ENCODE measurements at places on chromosomes 1 and 21. TPM values are rescaled to one million over a fixed set of nuclear protein-coding genes. Genes with fewer than 3 reads are reported as not detected.

- DNase-seq: no peak
Observed at GRCh38 chr1:2509589-2509988, 16.8 kb downstream of the PANK4 start.

GRCh38 chr21:25857308-25858074 is 122.7 kb downstream of the GABPA start:
- DNase-seq: no peak

Gene KIF17
- 1.2 TPM for total RNA-seq

GRCh38 chr1:9764550-9764949 is 59.2 kb downstream of the CLSTN1 start:
- no peak for DNase-seq

Gene CFHR3
- 0.28 TPM for total RNA-seq

DNA sequence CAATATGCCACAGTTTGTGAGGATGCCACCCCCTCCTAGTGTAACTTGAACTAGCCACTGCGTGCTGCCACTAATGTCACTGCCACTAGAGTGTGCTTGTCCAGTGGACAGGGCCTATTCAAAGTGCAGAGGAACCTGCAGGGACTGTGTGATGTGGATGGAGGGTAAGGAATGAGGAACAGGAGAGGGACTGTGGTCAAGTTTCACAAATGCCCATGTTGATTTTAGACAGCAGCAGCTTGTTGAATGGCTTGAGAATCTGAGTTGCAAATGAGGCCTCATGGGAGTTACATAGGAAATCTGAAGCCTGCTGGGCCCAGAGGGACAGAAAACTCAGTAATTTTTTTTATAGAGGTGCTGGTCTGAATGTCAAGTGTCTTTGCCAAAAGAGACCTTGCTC is 112.3 kb downstream of the HHAT start:
- DNase-seq: no peak

- no peak for DNase-seq
Observed at GRCh38 chr1:114750780-114751179, 7.0 kb downstream of the CSDE1 start.

Gene PROK1
- not detected for total RNA-seq

GRCh38 chr1:245822996-245823395 is 668.2 kb downstream of the KIF26B start:
- peak; percentile 76 for DNase-seq

GRCh38 chr21:45972716-45973474 is 8.7 kb upstream of the COL6A1 start:
- DNase-seq: no peak

DNA sequence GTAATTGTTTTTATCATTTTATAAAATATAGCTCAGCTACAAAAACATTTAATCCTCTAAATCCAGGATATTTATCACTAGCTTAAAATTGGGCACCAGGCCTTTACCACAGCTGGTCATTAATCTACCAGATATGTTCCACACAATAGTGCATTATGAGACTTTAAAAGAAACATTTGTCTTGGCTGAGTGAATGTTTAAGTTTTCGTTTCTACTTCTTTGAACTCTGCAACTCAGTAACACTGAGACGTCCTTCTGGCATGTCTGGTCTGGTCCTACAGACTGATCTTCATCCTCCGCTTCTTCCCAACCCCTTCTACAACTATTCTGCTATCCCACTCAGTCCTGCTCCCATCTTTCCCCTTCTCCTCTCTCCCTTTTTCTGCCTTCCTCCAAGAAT is 296.2 kb downstream of the NEGR1 start:
- DNase-seq: no peak

GRCh38 chr1:203227371-203228083 is 1.9 kb downstream of the CHIT1 start:
- no peak for DNase-seq

- no peak for DNase-seq
Observed at GRCh38 chr1:87528754-87529517, 200.3 kb downstream of the LMO4 start.

DNA sequence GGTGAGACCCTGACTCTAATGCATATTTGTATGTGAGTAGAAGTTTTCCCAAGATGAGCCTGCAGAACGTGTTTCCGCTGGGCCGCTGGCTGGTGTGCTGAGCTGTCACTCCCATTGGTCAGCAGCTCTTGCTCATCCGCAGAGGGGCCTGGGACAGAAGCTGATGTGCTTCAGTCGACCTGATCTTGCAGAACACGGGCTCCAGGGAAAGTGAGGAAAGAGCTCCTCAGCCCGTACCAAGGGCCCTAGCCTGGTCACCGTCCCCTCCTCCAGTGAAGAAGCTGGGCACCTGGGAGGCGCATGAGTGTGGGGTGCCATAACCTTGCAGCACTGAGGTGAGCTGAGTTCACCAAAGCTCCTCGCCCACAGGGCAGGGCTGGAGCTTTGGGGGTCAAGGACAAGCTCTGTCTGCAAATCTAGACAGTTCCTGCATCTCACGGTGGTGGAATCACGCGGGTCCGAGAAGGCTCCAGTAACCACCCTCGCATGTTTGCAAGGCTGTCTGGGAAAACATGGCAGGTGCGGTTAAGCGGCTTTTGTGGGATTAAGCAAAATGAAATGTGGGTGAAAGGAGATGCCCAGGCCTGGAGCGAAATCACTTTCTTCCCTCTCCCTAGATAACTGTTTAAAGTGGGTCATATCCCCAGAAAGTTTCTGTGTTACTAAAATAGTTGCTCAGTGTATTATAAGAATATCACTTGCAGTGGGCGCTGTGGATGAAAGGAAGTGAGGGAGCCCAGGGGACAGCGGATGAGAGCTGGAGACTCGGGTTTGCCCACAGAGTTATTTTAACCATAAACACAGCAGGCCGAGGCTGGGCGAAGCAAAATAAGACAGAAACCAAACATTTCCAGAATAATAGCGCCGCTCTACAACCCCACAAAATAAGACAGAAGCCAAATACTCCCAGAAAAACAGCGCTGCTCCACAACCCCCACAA is 33.1 kb upstream of the LRRC3 start:
- no peak for DNase-seq

GRCh38 chr1:164781972-164782371 is 223.0 kb downstream of the PBX1 start:
- DNase-seq: no peak

Gene CRP
- total RNA-seq: not detected

Gene ZYG11A
- 9.7 TPM for total RNA-seq

DNA sequence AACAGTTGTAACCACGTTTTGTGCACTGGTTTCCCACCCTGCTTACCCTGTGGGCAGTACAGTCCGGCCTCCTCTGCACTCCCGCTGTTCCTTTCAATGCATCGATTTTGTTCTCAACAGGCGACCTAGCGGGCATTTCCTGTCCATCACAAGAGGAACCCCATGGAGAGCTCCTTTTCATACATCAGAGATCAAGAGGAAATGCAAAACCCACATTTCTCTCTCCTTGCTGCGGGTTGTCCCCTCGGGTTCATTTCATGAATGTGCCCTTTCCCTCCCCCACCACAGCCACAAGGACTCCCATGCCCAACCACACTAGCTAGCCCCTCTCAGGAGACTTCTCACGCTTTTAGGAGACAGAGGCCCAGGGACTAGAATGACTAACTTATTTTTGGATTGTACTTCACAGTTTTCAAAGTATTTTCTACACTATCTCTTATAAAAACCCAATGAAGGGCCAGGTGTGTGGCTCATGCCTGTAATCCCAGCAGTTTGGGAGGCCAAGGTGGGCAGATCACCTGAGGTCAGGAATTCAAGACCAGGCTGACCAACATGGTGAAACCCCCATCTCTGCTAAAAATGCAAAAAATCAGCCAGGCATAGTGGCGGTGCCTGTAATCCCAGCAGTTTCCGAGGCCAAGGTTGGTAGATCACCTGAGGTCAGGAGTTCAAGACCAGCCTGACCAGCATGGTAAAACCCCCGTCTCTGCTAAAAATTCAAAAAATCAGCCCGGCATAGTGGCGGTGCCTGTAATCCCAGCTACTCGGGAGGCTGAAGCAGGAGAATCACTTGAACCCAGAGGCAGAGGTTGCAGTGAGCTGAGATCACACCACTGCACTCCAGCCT is 18.4 kb downstream of the ATP1A4 start:
- no peak for DNase-seq

Gene GREM2
- not detected for total RNA-seq

- DNase-seq: no peak
Observed at GRCh38 chr21:34129039-34129891, 55.9 kb downstream of the MRPS6 start.

GRCh38 chr1:178324003-178324402 is 172.8 kb downstream of the CLEC20A start:
- no peak for DNase-seq

DNA sequence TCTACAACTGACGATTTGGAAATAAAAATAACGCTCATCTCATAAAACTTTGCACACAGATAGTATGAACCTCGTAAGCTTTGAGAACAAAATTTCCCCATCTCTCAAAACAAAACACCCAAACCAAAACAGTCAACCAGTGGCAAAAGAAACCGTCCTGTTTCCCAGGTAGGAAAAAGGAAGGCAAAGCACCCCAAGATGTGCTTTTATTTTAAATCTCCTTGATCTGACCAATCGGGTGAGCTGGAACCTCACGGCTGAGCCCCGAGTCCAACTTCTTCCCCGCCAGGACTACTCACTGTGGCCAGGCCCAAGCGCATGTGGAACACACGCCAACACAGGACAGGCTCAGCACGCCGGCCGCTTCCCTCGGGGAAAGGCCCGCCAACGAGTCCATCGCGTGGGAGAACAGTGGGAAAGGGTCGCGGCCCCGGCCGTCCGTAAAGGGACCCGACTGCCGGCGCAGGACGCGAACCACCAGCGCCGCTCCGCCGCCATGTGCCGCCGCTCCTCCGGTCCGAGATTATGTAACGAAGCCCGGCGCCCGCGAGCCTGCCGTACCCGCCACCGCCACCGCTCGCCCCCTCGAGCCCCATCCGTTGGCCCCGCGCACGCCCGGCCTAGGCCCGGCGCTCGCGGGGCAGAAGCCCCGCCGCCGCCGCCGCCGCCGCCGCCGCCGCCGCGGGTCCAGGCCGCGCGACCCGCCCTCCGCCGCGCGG is 759 bp downstream of the AHCTF1 start:
- DNase-seq: no peak

GRCh38 chr1:11341901-11342552 is 69.0 kb downstream of the UBIAD1 start:
- DNase-seq: no peak

GRCh38 chr1:62691062-62691844 is 3.1 kb upstream of the DOCK7 start:
- DNase-seq: no peak

DNA sequence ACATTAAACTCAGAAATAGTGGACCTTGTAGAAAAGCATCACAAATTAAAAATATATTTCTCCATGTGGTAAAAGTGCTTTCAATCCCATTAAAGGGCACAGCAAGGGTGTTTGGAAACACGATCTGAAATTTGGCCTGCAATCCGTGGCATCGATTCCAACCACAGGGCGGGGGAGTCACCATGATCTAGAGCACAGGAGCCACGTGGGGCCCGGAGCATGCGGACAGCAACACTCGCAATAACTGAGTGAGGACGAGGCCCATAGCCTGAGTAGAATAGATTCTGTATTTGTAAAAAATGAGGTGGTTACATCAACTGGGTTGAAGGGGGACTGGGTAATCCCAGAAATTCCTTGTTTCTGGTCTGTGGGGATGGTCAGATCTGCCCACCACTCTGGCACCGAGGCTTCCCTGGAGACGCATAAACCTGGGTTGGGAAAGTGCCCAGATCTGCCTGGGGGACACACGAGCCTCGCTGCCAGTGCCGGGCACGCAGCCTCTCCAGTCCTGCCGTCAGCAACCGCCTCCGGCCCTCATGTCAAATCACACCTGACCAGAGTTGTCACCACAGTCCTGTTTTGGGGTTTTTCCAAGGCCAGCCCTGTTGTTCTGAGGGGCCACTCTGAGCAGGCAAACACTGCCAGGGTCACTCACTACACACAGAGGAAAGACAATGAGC is 104.3 kb downstream of the PGBD5 start:
- DNase-seq: no peak

Gene KCNC4
- 8.6 TPM for total RNA-seq

Gene LIPI
- not detected for total RNA-seq

DNA sequence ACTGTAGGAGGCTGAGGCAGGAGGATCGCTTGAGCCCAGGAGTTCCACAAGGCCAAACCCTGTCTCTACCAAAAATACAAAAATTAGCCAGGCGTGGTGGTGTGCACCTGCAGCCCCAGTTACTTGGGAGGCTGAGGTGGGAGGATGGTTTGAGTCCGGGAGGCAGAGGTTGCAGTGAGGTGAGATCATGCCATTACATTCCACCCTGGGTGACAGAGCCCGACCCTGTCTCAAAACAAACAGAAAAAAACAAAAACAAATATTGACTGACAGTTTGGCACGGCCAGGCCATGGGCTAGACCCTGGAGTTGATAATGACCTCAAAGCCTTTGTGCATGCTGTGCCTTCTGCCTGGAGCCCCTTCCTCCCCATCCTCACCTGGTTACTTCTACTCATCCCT is 19.2 kb upstream of the RSPO1 start:
- DNase-seq: no peak

- no peak for DNase-seq
Observed at GRCh38 chr1:66775646-66776045, 23.4 kb downstream of the DYNLT5 start.

DNA sequence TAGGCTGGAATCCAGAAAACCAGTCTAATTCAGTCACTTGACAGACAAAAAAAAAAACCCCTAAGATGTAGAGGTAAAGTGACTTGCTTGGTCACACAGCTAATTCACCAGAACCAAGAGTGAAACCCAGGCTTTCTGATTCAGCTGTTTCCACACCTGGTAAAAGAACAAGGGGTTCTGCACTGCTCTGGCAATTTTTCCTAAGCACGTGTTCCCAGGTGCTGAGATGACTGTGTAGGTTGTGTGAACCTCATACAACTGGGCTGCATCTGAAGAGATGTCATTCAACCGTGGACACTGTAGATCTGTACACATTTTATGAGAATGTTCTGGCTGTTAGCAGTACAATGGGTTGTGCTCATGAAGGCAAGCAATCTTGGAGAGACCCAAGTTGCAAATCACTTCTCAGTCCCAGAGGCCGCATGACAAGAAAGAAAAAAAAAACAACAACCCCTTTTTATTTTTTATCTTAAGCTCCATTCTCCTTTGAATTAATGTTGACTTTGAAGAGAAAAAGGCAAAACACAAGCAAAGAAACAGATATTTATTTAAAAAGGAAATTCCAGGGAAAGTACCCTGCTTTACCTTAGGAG is 95.4 kb downstream of the INTS7 start:
- no peak for DNase-seq

DNA sequence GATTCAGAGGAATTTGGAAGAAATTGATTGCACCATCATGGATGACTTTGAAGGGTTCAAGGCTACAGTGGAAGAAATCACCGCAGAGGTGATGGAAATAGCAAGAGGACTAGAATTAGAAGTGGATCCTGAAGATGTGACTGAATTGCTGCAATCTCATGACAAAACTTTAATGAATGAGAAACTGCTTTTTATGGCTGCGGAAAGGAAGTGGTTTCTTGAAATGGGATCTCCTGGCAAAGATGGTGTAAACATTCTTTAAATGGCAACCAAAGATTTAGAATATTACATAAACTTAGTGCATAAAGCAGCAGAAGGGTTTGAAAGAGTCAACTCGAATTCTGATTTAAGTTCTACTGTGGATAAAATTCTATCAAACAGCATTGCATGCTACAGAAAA is 698.6 kb downstream of the PLA2G4A start:
- no peak for DNase-seq

Gene SPTA1
- not detected for total RNA-seq

GRCh38 chr1:165442653-165443052 is 2.3 kb downstream of the RXRG start:
- DNase-seq: no peak

Data from PC-9 (cell line).